ENCODE measurements at places on chromosomes 1 and 21.

GRCh38 chr1:155219592-155220031, 11.1 kb downstream of the MTX1 start:
- DNase-seq = no peak

- DNase-seq = peak; percentile 41
These were observed at the start of gene RCAN3 for GRCh38 chr1:24502709-24503058. RCAN3 (plus strand) TSS chr1:24502836; CDS start chr1:24514373, 11,537 bp downstream.

DNA sequence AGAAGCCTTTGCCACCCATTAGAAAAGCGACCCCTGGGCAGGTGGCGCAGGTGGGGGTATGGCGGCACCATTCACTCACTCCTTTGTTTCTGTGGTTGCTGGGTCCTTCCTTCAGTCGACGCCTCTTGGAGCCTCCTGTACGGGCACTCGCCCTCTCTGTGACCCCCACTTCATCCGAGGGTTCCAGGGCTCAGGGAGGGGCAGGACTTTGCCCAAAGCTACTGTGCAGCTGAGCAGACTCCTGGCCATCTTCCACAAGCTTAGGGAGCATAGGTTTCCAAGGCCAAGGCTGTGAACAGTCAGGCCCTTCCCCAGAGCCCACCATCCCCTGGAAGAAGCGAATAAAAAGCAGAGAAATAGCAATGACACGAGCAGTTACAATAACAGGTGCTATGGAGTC, 190.7 kb upstream of the ARHGEF16 start:
- no peak for DNase-seq

DNA sequence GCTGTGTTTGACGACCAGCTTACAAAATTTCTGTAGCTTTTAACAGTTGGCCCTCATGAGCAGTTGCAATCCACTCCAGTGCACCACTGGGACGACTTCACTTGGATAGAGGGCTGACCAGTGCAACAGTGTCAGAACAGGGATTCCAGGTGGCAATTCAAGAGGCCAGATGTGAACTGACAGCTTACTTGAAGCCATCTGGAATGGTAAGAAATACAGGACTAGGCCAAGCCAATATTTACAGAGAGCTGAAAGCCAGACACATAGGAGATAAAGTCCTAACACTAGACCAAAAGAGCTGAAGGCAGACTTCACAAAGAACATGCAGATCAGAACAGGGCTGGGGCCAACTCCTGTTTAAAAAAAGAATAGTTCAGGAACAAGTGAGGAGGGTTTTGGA, 93.5 kb upstream of the NFIA start:
- peak; percentile 25 for DNase-seq

GRCh38 chr21:45210461-45210983, 77.2 kb downstream of the POFUT2 start:
- no peak for DNase-seq

- DNase-seq = no peak
These were observed 35.4 kb downstream of the FAAP20 start for GRCh38 chr1:2159124-2159523.

GRCh38 chr1:168772428-168773060, 43.5 kb upstream of the DPT start:
- no peak for DNase-seq

- DNase-seq = no peak
These were observed 176.1 kb downstream of the CLIC6 start for GRCh38 chr21:34844924-34845238.

DNA sequence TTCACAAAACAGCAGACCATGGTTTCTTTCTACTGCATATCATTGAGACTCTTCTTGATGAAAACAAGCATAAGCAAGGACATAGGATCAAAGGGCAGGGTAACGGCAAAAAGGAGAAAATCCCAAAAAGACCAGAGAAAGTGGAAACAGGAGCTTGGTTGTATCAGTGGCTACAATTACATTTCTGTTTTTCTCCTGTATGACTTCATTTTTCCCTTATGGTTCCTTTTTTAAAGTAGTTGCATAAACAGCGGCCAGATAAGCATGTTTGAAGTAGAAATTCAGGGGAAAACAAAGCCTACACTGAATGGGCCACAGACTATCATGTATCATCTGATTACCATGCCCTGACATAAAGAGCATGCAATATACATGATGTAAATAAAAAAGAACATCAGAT, 4.6 kb downstream of the EGLN1 start:
- no peak for DNase-seq

- DNase-seq = no peak
These were observed 9.2 kb downstream of the MEF2D start for GRCh38 chr1:156491151-156491949.

DNA sequence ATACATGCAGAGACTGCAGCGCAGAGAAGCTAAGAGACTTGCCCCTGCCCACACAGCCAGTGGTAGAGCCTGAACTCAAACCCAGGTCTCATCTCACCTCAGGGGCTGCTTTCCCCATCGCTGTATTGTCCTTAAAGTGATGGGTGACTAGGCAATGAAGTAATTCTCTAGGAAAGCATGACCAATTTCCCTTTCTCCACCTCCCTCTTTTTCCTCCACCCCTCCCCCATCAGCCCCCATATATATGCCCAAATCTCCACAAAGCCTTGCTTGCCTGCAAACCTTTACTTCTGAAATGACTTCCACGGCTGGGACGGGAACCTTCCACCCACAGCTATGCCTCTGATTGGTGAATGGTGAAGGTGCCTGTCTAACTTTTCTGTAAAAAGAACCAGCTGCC, at the start of gene IL24:
Gene IL24, plus strand, starts transcription at position 269 of the 400 bp plus-strand sequence. CDS start 390 bp downstream, outside the sequence.
- DNase-seq = no peak

- DNase-seq = no peak
These were observed 34.0 kb upstream of the LEPR start for GRCh38 chr1:65386439-65386838.

DNA sequence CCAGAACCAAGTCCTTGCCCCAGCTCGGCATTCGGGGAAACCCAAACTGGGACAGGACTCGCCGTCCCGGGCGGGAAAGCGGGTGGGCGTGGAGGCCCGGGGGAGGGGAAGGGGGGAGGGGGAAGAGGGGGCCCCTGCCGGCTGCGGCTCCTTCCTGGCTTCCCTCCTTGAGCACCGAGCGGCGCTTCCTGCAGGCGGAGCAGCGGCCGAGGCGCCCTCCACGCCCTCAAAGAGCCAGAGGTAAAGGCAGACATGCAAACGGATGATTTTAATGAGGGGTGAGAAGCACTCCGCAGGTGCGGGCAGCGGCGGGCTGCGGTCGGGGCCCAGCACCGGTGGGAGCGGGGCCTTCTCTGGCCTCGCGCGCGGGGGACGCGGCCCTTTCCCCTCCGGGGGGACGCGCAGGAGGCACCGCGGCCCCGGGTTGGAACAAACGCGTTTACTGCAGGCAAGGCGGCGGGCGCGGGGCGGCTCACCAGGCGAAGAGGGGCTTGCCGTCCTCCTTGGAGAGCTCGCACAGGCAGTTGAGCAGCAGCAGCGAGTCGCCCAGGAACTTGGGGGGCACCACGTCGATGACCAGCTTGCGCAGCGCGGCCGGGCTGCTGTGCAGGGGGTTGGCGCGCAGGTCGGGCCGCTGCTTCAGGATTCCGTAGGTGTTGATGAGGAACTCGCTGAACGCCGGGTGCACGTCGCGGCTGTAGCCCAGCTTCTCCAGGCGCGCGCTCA, 5.7 kb upstream of the FTCD start:
- no peak for DNase-seq

DNA sequence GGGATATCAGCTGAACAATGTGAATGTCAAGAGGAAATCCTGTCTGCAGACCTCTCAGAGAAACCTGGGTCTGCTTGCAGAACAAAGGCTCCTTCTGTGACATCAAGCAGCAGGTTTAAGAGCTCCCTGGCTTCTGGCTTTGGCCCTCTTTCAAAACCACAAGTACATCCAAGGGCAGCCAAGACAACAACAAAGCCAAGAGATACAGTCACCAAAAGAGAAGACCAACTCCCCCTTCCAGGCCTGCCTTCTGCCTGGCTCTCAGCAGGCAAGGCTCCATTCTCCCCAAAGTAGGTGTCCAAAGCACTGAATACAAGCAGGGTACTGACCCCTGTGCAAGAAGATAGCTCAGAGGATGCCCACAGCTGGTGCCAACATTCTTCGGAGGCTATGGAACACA, 11.5 kb downstream of the BCAR3 start:
- DNase-seq = no peak

DNA sequence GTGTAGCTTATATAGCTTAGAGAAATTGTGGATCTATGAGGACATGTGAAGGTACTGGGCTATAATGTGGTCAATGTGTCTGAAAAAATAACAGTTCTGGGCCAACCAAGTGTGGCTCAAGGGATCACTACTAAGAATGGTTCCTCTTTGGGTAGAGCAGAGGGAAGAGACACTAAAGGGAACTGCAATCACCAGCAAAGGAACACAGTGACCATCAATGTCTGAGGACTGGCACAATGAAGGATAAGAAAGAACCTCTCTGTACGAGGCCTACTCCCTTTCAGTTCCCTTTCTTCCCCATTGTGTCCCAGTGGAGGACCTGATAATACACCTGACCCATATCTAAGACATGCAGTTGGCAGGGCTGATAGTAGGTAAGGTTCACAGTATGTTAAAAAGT, 89.9 kb upstream of the JAK1 start:
- DNase-seq = no peak

DNA sequence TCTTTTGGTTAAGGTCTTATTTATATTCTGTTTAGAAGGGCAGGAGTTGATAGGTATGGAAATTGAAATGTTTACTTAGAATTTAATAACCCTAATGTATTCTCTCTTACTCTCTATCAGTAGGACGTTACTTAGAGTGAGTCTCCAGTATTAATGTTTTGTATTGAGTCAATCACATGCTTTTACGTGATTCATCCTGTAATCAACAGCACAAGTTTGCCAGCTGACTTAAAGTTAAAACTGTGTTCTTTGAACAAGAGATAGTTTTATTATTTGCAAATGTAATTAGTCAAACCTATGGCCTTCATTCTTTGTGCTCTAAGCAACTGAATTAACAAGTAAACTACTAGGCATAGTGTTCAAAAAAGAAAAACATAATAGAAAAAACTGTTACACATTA, 57.3 kb downstream of the PKN2 start:
- no peak for DNase-seq

DNA sequence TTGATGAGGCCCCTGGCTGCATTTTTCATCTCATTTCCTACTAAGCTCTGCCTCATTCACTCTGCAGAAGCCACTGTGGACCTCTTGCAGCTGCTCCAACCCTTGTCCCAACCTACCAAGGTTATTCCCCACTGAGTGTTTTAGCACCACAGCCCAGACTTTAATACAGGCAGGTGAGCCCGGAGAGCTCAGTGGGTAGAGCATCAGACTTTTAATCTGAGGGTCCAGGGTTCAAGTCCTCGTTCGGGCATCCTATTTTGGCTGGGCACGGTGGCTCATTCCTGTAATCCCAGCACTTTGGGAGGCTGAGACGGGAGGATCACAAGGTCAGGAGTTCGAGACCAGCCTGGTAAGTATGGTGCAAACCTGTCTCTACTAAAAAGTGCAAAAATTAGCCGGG, 18.1 kb upstream of the BLACAT1 start:
- no peak for DNase-seq

GRCh38 chr1:77438236-77438913, 156.6 kb downstream of the AK5 start:
- DNase-seq = no peak

GRCh38 chr1:232457595-232457994, 172.3 kb downstream of the SIPA1L2 start:
- DNase-seq = no peak

- peak; percentile 65 for DNase-seq
These were observed 6.0 kb upstream of the LRRC71 start for GRCh38 chr1:156914440-156914856.

- no peak for DNase-seq
These were observed 1109.3 kb downstream of the PLA2G4A start for GRCh38 chr1:187938092-187938491.

GRCh38 chr1:97898948-97899347, 21.9 kb downstream of the DPYD start:
- DNase-seq = no peak

GRCh38 chr1:88053065-88053464, 631.0 kb upstream of the PKN2 start:
- DNase-seq = no peak

DNA sequence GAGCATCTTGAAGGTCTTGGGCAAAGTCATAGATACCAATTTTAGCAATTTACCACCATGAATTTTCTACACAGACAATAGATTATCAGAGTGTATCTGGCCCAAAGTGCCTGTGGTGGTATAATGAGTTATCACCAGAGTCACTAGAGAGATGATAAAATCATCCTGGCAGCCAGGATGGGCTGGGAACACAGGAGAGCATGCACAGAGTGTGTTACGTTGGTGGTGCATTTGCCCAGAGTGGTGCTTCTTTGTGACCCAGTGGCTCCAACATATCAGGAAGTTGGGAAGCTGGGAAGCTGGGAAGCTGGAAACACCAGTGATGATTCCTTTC, 236.7 kb upstream of the PROX1 start:
- peak; percentile 12 for DNase-seq

- DNase-seq = no peak
These were observed 41.2 kb upstream of the TDRD10 start for GRCh38 chr1:154460695-154461260.

GRCh38 chr1:116540088-116540487, 30.7 kb downstream of the CD58 start:
- DNase-seq = no peak

GRCh38 chr1:94255476-94255875, 18.1 kb upstream of the ARHGAP29 start:
- DNase-seq = no peak

GRCh38 chr21:29481081-29481480, 182.4 kb downstream of the BACH1 start:
- DNase-seq = no peak

- DNase-seq = peak; percentile 67
These were observed 940 bp upstream of the ATAD3A start for GRCh38 chr1:1510912-1511532.

- DNase-seq = no peak
These were observed 57.5 kb downstream of the PCP4 start for GRCh38 chr21:39924577-39925308.

DNA sequence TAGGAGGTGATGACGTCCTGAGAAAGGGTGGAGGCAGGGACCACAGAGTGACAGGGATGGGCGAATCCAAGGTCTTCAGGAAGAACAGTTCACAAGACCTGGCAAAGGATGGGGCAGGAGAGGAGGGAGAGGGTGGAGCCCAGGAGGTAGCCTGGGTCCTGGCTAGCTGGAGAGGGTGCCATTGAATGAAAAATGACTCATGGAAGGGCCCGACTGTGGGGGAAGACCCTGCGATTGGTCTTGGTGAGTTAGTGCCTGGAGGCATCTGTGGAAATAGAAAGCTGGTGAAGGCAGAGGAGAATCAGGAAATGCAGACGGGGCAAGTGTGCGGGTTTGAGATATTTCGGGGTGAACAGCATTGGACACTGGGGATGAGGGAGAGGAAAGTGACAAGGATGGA, 60.3 kb upstream of the SLC45A1 start:
- DNase-seq = no peak

GRCh38 chr1:26079960-26080814, 12.8 kb upstream of the TRIM63 start:
- no peak for DNase-seq

DNA sequence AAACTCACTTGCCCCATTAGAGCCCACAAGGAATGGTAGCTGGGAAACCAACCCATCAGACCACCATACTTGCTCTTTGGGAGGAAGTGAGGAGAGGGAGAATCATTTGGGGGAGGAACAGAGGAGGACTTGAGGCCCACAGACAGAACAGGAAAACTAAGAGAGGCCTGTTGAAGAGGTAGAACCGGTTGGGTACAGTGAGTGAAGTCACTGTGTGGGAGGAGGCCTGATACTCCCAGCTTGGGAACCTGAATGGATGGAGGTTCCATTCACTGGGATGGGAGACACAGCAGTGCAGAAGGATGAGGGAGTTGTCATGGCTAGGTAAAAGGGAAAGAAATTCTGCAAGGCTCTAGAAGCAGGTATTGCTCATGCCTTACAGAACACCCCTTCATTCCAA, 63.4 kb upstream of the PSEN2 start:
- DNase-seq = no peak
